ENCODE measurements at places on chromosomes 4 and X. TPM values are rescaled to one million over a fixed set of nuclear protein-coding genes. Genes with fewer than 3 reads are reported as not detected.

DNA sequence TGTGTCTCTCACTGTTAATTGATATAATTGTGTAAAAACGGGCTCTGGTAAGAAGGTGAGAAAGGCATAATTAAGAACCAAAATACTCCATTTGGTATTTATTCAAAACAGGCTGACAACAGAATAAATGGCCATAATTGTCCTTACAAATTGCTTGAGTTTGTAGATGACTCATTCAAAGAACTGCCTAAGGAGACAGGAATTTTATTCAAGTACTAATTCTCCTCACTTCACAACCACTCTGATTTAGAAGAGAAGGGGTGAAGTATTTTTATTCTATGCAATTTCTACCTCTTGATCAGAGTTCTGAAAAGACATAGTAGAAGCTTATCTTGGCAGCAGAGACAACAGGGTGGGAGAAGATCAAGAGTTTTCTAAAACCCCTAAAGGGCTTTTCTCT lies 43.1 kb downstream of the ATP11C start:
- DNase-seq, result no peak

- no peak for DNase-seq
Measured at GRCh38 chrX:6667048-6667768, 132.3 kb upstream of the VCX3A start.

GRCh38 chr4:89482926-89483595 lies 175.5 kb upstream of the GPRIN3 start:
- DNase-seq, result no peak

DNA sequence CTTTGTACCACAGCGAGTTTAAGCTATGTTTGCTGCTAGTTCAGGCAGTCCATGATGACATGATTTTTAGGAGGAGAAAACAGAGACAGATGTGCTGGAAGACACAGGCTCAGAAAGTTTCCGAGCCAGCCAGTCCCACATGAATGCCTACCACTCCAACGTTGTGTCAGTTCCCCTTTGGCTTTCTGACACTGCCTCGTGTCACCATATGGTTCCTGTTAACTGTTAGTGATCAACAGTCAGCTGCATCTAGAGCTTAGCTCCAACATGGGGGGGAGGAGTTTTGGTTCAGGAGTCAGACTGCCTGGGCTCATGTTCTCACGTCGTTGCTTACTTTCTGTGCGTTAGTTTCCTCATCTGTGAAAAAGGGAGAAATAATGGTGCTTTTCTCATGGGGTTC lies 343.7 kb downstream of the MID1IP1 start:
- DNase-seq, result no peak

- no peak for DNase-seq
Measured at GRCh38 chr4:136495076-136495475, 1037.2 kb downstream of the PCDH18 start.

DNA sequence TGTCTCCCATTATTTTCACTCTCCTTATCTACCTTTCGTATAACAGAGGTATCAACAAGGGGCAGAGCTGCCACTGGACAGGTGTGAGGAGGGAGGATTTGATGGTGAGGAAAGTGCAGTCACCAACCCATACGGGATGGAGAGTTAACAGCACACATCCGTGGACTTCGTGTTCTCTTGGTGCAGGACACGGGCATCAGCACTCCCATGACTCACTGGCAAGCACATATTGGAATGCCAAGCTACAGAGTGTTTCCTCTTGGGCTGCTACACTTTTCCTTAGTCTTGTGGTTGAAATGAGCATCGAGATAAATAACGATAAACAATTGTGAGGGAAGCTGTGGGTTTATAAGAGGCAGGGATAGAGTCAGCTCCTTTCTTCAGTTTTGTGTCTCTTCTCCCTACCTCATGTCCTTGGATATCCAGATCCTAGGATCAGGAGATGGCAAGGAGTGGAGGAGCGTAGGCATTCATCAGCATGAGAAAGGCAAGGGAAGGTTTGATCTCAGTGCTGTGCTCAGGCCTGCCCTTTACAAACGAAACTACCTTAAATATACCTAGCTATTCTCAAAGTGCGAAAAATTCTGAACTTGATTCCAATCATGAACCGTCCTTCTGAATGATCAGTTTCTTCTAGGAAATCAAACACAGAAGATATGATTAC lies 96.3 kb downstream of the ZNF827 start:
- DNase-seq, result peak; percentile 75

DNA sequence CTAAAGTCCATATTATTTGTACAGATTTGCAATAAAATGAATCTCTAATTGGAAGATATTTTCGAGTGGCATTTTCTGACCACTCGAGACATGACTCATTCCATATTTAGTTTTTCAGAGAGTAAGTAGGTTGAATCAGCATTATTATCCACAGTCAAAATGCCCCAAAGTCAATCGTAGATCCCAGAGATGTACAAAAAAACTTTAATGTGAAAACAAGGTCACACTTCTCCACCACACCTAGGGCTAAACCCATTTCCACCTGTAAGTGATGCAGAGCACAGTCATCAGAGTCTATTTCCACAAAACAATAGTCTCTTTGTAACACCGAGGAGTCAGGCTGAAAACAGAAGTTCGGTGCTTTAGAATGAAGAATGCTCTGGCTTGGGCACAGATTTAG lies 117.1 kb upstream of the TENM3 start:
- DNase-seq, result no peak

DNA sequence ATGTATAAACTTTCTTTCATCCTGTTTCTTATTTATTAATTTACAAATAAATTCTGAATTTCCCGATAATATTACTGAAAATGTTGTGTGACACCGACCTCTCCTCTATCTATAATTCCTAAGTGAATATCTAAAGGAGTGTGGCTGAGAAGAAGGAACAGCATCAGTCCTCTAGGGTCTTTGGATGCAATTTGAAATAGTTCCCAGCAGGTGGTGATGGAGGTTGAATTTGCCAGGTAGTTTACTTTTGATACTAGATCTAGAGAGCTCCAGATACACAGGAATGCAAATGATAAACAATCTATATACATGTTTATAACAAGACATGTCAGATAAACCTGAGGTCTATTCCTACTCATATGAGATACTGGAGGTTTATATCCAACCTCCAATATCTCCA lies 305.4 kb downstream of the PCDH18 start:
- DNase-seq, result no peak

DNA sequence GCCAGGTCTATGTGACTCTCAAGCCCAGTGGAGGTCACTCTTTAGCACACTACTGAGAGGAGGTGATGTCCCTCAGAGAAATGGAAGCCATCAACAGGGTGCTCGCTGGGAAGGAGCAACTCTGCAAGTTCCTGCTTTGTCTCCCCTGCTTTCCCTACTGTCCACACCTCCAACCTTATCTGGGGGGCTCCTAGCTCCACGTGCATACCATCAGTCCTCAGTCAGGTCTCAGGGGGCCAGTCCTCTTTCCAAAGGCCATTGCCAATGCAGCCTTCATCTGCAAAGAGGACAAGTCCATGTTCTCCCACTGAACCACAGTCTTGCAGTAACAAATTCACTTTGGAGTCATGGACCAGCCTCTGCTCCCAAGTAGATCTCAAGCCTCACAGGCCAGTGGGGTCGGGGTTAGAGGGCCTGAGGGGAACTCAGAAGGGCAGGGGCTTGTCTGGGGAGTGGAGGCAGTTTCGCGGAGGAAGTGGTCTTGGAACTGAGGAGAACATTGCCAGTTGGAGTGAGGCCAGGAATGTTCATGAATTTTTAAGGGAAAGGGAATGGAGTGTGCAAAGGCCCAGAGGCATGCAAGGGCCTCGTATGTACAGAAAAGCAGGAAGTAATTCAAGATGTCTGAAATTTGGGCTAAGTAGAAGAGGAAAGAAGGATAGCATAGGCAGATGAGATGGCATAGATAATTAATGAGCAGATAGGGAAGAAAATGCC lies 8.9 kb downstream of the RTL5 start:
- no peak for DNase-seq

- no peak for DNase-seq
Measured at GRCh38 chr4:66357316-66357715, 687.0 kb upstream of the EPHA5 start.

DNA sequence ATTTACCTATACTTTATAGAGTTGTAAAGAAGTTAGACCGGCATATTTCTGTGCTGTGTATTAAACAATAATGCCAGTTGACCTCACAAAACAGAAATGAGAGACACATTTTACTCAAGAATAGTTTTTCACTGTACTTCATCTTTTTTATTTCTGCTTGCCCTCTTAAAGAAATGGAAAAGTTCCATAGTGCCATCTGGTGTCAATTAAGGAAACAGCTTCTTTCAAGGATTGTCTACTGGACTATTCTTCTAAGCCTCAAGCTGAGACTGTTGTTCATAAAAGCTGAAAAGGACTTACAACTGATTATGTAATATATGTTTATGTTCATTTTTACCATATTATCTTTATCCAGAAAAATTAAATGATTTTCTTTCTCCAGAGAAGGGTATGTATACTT lies 1523.7 kb downstream of the ARAP2 start:
- no peak for DNase-seq

DNA sequence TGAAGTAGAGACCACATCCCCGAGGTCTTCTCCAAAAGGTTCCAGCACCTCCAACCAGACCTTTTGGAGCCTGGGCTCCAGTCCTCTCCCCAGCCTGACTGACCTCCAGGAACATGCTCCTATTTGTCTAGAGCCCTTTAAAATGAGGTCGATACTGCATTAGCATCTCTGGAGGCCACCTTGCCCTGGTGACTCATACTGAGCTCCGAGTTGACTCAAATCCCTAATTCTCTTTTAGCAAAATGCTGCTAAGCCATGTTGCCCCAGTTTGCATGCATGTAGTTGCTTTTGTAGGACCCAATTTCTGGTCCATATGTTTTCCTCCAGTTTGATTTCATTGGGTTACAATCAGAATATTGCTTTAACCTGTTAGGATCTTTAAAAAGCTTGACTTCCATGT lies 43.5 kb upstream of the CITED1 start:
- no peak for DNase-seq

GRCh38 chr4:2377241-2377640 lies 41.2 kb downstream of the ZFYVE28 start:
- no peak for DNase-seq

DNA sequence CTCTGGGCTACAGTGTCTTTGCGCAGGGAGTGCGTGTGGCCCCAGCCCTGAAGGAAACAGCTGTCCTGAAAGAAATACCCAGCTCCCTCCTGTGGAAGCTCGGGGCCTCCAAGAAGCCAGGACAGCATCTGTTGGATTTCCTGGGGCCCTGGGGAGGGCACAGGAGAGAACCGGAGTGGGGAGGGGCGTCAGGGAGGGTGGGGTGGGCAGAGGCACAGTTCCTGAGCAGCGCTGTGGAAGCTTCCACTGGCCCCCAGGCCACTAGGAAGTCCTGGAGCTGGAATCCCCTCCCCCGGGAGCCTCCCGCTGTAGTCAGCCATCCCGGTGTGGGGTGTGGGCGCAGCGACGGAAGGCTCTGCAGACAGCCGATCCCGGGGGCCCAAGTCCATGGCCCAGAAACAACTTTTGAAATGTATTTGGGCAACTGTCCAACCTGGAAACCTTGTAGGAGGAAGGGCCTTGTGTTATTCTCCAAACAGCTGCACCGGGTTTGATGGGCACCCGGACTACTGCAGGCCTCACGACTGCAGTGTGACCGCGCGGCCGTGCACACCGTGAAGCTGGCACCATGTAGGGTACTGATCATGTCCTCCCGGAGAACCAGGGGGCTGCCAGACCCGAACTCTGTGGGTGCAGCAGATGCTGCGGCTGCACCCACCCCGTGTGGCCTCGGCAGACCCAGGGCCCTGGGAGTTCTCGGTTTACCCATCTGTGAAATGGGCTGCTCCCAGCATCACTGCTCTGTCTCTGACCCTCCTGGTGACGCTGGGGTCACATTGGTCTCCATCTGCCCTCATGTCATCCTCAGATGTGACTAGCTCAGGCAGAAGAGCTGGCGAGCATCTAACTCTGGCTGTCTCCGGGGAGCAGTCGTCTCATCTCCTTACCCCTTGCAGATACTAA lies 68.5 kb upstream of the HMX1 start:
- DNase-seq, result no peak

DNA sequence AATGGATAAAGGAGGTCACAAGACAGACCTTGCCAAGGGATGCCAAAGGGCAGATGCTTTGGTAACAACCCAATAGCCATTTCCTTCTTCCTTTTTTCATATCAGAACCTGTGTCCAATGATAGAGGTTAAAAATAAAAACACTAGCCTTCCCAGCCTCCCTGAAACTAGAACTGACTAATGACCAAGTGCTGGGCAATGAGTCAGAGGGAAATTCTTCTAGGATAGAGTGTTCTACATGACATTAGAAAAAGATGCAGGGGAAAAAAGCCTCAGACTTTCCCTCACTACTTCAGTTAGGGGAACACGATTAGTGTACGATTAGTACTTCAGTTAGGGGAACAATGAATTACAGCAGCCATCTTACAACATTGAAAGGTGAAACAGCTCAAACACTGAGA lies 29.3 kb upstream of the FAM47C start:
- DNase-seq, result no peak

DNA sequence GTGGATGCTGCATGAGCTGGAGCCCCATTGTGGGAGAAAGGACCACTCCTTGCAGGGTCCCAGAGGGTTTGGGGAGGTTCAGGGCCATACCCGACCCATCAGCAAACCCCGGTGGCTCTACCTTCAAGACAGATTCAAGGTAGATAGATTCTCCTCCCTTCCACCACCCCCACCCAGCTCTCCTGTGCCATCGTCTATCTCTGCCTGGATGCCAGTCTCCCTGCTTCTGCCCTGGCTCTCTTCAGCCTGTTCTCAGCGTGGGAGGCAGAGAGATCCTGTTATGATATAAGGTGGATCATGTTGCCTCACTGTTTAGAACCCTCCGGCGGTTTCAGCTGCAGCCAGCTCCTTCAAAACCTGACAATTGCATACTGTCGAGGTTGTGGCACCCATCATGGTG lies 5.4 kb downstream of the LAGE3 start:
- no peak for DNase-seq

GRCh38 chr4:7487998-7488671 lies 53.4 kb upstream of the PSAPL1 start:
- DNase-seq, result no peak

DNA sequence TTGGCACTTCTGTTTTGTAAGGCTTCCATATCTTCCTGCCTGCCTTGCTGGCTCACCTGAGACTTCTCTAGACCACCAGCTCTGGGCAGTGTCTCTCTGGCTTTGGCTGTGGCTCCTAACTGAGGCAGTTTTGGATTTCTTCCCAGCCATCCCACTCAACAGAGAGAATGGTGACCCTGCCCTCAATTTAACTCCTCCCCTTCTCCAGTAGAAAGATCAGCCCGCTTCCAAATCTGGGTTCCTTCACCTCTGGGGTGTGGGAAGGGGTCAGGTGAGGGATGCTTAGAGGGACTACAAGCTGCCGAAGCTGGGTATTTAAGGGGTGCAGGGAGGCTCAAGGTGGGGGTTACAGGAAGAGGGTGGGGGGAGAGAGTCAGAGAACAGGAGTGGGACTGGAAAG lies 23.7 kb downstream of the NAP1L5 start:
- DNase-seq, result no peak

- no peak for DNase-seq
Measured at GRCh38 chr4:142380052-142380602, 466.0 kb downstream of the INPP4B start.

SHOX gene
- total RNA-seq, result not detected

ABCG2 gene
- total RNA-seq, result 12.5 TPM

SUPT20HL1 gene
- total RNA-seq, result not detected

SLC4A4 gene
- 0.58 TPM for total RNA-seq

AFAP1 gene
- 92.8 TPM for total RNA-seq

AFM gene
- not detected for total RNA-seq
